Non-pigmented ciliary epithelial cell (primary cell): ENCODE measurements at places on chromosomes 5 and 9.

- DNase-seq = no peak
These were observed 518.9 kb downstream of the PRELID2 start for GRCh38 chr5:145316282-145316681.

DNA sequence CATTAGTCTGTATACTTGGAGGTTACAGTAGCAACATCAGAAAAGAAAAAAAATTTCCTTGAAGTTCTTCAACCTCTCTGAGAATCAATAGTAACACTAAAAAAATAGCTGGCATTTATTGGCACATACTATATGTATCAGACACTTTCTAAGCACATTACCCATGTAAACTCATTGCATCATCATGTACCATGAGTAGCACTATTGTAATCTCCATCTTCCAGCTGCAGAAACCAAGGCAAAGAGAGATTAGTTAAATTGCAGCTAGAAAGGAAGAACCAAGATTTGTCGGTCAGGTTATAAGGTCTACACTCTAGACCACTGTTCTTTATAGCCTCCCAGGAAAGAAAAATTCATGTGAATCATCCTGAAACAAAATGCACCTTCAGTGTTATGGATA is 31.4 kb upstream of the RAB3C start:
- no peak for DNase-seq

DNA sequence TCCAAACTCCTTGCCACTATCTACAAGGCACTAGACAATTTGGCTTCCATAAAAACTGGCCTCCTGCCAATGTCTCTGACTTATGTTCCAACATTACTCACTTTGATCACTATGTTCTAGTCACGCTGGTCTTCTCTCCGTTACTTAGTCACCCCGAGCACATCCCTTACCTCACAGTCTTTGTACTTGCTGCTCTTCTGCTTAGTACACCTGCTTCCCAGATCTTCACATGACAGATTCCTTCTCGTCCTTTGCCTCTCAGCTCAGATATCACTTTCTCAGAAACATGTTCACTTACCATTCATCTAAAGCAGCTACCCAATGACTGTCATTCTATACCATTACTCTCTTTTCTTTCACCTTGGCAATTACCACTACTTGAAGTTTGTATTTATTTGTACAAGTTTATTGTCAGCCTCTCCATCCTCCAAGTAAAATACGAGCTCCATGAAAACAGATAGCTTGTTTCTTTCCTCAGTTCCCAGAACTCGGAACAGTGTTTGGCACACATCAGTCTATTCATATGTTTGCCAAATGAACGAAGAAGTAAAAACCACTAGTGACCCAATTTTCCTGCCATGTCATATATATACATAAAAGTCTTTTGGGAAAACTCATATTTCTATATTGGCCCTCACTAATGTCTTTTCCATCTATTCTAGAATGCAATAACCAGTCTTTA is 5.9 kb upstream of the SLC22A5 start:
- DNase-seq = peak; percentile 89

DNA sequence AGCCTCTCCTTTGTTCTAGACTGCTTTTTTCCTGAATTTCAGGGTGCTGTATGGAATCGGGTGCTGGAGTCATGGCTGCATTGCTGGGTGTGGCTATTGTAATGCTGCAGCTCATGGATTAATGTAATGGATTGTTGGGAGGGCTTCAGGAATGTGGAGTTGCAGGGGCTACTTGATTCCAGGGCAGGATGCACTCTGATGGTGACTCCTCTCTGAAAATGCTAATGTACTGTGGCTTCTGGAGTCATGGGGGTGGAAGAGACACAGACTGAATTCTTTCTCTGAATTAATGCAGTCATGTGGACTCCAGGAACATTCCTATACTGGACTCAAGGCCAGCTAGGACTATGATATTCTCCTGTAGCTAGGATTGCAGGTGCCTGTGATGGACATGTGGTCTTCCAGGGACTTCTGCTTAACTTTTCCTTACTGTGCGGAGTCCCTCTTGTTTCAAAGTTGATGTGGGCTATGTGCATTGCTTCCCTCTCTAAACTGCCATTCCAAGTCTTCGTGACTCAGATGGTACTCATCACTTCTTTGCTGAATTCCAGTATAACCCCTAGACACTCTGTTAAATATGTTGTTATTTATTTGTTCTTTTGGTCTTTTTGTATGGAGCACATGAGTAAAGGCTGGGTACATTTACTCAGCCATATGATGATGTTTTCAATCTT is 396.2 kb downstream of the KCTD16 start:
- DNase-seq = peak; percentile 22

- DNase-seq = no peak
These were observed 3.7 kb downstream of the LCN9 start for GRCh38 chr9:135666534-135667462.

- DNase-seq = no peak
These were observed 330.7 kb upstream of the DAB2 start for GRCh38 chr5:39755452-39755851.

- DNase-seq = no peak
These were observed 33.9 kb downstream of the HABP4 start for GRCh38 chr9:96483733-96484390.

DNA sequence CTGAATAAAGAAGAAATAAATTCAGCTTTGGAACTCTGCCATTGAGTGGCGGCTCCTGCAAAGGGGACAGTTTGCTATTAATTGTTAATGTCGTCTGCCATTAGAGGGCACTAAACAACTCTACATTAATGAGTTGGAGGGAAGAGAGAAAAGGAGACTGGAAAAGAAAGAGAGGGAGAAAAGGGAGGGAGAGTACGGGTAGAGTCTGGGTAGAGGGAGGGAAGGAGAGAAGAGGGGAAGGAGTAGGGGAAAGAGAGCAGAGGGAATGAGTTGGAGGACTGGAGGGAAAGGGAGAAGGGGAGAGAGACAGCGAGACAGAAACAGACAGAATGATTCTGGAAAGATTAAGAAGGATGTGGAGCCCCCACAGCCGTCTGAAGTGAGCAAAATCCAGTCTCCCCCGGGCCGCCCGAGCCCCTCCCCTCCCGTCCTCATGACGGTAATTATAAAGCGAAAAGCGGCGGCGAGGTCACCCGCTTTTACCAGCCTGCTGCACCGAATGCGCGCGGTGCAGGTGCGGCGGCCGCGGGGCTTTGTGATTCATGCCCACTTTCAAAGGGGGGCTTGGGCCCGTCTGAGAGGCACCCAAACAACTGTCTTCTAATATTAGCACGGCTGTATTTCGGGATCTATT is 1.9 kb upstream of the FST start:
- DNase-seq = no peak

GRCh38 chr9:36142510-36143244 is 6.1 kb downstream of the GLIPR2 start:
- DNase-seq = no peak

DNA sequence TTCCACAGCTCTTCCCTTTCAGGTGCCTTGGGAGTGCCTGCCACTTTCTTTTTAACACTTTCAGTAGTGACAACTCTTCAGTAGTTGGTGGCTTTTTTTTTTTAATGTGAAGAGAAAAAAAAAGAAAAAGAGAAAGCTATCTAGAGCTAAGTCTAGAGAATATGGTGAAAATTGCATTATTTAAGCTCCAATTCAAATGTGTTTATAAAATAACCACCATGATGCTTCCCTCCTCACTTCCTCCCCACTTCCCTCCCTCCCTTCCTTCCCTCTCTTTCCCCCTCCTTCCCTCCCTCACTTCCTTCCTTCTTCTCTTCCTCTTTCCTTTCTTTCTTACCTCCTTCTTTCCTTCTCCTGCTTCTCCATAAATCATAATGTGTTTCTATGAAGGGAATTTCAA is 456.7 kb upstream of the ACTBL2 start:
- DNase-seq = no peak

- DNase-seq = no peak
These were observed 33.0 kb downstream of the NDUFA8 start for GRCh38 chr9:122126331-122127261.

GRCh38 chr5:81391-82021 is 10.5 kb upstream of the PLEKHG4B start:
- DNase-seq = no peak

DNA sequence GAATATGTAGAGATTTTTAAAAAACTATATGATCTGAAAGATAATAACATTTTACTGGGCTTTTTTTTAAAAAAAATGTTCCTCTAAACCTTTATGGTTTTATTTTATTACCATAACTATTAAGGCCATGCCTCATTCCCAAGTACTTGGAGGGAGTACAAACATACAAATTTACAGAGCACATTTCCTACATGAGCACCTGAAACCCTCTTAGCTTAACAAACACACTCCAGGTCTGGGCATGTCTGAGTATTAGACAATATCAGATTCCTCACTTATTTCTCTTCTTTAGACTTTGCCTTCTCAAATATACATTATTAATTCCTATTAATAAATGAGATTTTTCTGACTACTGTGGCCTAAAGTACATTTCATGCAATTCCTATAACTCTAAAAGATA is 319.2 kb downstream of the SLCO4C1 start:
- DNase-seq = no peak

- DNase-seq = no peak
These were observed 181.2 kb downstream of the SLC12A2 start for GRCh38 chr5:128264564-128265360.

DNA sequence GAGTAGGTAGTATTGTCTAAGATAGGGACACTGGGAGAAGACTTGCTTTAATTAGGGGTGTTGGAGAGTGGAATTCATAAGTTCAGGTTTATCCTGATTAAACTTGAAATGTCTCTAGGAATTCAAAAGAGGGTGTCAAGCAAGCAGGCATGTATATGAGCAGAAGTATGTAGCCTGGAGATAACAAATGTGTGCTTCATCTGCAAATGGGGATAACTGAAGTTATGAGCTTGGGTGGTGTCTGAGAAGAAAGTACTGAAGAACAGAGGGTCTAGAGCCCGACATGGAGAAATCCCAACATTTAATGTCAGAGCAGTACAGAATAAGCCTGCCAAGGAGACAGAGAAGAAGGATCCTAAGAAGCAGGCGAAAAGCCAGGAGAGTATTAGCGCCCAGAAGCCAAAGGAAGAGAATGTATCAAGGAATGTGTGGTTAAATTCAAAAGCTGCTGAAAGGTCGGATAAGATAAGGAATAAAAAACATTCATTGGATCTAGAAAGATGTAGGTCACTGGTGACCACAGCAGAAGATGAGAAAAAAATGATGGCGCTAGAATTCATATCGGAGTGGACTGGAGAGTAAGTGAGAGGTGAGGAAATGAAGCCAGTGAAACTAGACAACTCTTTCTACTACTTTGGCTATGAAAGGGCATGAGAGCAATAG is 401.5 kb upstream of the PIK3R1 start:
- no peak for DNase-seq

DNA sequence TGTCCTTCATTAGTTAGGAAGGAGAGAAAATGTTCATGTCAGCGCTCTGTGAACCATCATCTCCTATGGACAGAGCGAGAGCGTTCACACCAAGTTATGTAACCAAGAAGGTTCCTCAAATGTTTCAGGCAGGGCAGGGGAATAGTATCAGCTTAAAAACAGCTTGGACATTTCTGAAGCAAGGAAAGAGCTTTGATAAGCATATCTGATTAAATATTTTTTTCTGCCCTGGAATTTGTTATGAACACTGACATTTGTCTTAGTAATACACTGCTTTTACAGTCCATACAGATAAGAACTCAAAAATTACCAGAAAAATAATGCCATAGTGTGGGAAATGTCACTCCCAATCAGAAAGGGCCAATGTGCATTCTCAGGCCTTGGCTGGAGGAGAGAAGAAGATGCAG is 66.3 kb upstream of the LIFR start:
- DNase-seq = no peak

- DNase-seq = no peak
These were observed 492 bp downstream of the TENT2 start for GRCh38 chr5:79612667-79613198.

DNA sequence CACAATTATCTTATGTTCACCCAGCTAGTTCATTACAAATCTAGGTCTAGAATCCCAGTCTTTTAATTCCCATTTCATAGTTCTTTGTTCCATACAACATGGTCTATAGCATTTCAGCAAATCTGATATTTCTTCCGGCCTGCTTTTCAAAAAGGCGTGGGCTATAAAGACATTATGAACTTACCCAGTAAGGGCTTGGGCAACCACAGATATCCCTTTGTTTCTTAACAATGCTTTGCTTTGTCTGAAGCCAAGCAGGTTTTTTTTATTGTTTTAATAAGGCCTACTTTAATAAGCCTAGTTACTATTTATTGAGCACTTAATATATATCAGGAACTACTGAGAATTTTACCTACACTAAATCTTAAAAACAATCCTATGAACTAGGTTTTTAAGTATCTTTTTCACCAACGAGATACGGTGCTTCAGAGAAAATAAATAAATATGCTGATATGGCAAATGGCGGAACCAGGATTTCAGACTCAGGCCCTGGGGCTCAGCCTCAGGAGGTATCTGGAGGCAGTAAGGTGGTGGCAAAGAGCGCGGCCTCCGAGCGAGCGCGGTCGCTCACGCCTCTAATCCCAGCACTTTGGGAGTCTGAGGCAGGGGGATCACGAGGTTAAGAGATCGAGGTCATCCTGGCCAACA is 29.7 kb downstream of the PCA3 start:
- DNase-seq = no peak

DNA sequence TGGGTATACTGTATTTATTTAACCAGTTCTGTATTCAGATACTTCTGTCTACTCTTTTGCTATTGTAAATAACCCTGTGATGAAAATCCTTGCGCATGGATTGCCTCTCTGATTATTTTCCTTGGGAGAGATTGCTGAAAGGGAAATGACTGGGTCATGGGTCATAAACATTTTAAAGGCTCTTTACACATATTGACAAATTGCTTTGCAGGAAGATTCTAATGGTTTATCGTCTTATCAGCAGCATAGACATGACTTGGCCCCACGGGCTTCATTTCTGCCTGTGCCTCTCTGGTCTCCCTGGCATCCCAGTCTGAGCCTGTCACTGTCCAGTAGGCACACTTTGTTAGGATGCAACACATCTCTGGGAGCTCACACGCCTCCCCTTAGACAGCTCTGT is 52.3 kb downstream of the RGS3 start:
- no peak for DNase-seq

DNA sequence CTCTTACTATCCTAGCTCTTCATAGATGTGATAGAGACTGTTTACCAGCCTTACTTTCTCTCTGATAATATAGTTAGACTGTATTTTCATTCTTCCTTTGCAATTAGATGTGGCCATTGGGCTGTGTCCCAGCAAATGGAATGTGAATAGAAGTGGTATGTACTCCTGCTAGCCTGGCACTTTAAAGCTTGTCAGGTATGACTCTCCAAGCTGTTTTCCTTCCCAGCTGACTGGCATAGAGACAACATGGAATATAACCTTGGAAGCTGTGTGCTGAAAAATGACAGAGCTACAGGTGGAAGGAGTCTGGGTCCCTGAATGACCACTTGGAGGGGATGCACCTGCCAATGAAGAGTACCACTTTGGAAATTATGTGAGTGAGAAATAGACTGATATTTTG is 116.2 kb downstream of the DIRAS2 start:
- no peak for DNase-seq

DNA sequence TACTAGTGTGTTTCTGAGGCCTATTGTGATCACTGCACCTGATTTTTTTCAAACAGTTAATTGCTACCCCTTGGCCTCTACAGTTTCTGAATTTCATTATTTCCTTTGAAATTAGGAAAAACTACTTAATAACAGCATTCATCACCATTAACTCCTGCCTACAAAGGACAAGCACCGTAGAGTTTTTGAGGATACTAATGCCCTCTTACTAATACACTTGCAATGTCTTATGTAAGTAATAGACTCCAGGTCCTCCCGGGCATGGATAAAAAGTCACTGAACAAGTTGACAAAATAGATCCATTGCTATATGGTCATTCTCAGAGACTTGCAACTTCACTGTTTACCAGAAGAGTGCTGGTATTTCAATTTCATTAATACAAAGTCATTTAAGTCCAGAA is 1172.5 kb downstream of the CDH12 start:
- no peak for DNase-seq
